ENCODE measurements at places on chromosomes 11 and 22.

- no peak for DNase-seq
Measured at GRCh38 chr11:116136987-116137674, 632.9 kb upstream of the CADM1 start.

GRCh38 chr11:25038131-25038530 is 541.3 kb downstream of the LUZP2 start:
- DNase-seq, result no peak

DNA sequence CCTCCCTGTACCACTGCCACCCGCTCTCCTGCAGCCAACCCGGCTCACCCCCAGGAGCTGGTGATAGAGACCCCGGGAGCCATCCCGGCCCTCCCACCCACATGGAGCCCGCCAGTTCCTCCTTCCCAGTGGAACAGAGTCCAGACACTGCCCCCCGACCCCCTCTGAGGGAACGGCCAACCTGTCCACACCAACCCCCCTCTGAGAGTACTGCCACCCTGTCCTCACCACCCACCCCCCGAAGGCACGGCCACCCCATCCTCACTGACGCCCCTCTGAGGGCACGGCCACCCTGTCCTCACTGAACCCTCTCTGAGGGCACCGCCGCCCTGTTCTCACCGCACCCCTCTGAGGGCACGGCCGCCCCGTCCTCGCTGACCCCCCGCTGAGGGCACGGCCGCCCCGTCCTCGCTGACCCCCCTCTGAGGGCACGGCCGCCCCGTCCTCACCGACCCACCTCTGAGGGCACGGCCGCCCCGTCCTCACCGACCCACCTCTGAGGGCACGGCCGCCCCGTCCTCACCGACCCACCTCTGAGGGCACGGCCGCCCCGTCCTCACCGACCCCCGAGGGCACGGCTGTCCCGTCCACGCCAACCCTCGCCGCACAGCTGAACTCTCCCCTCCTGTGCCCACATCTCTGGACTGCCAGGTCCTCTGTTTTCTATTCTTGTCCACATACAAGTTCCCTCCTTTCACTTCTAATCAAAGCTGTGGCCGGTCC is 18.0 kb downstream of the TOLLIP start:
- no peak for DNase-seq

DNA sequence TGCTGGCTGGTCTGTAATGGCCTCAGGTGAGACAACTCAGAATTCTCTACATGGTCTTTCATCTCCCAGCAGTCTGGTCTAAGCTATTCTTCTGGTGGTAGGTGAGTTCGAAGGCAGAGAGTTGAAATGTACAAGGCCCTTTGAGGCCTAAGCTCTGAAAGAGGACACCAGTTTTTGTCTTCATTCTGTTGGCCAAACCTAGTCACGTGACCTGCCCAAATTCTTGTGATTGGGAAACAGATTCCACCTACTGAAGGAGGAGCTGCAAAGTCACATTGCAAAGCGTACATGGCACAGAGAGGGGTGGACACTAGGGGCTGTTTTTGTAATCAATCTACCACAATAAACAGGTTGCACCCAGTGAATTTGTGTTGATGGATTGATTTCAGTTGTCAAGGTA is 193.5 kb downstream of the NAV2 start:
- DNase-seq, result no peak

DNA sequence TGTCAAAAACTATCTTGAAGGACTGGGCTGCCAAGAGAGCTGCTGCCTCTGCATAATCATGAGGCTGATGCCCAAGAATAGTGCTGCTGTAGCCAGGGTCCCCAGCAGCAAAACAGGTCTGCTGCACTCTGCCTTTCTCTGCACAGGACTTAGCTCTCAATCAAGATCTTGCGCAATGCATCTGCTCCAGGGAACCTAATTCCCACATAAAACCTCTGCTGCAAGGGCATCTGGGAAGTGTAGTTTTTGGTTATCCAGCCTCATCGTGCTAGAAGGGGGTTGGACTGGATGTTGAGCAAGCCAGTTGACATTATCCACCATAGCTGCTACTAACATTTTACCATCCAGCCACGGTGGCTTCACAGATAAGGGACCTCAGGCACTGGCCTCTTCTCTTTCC is 192.7 kb downstream of the C11orf91 start:
- DNase-seq, result no peak

DNA sequence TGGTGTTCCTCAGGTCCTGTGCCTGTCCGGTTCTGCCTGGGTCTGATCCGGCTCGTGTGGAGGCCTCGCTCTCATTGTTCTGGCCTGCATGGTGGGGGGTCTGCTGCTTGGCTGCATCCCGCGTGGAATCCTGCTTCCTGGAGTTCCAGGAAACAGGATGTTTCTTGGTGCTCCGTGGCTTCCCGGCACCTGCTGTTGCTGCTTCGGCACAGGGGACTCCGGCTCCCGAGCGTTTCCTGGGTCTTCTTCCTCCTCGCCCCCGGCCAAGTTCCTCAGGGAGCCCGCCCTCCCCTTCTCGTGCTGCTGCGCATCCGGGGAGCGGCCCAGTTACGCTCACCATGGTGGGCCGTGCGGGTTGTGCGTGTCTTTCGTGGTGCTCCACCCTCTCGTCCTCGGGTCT is 29.9 kb downstream of the GLB1L2 start:
- DNase-seq, result no peak

- no peak for DNase-seq
Measured at GRCh38 chr22:46354176-46354992, 18.9 kb downstream of the TRMU start.

DNA sequence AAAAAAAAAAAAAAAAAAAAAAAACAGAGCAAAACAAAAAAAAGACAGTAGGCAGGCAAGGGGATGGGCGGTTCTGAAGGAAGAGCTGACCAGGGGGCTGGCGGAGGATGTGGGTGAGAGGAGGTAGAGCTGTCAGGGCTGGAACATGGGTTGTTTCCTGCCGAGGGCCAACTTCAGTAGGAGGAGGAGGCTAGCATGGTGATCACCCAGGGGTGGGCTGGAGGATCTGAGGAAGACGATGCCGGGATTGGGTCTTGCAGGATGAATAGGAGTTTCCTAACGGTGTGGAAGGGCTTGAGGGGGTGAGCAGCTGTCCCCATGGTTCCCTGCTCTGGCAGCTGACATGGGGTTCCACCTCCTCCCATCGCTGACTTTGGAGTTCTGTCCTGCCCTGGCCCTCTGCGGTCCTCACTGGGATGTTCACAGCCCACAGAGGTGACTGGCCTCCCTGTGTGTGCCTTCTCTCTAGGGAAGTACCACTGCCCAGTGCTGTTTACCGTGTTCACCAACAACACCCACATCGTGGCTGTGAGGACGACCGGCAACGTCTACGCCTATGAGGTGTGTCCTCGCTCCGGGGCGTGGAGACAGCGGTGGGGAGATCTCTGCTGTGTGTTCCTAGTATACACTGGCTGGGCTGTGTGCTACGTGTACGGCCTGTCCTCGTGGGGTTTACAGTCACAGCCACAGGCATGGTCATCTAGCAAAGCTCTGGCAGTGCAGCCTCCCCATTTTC is 15.2 kb downstream of the PPIL2 start:
- DNase-seq, result no peak

GRCh38 chr22:33070600-33070999 is 12.4 kb upstream of the SYN3 start:
- DNase-seq, result no peak
